ENCODE measurements at places on chromosomes 2 and 18.
A peak's percentile ranks its signal among the peaks of the same experiment; 100 is the strongest.

- no peak for DNase-seq
Measured at GRCh38 chr2:40556293-40556692, 104.4 kb upstream of the SLC8A1 start.

GRCh38 chr2:150909613-150910012 lies 352.1 kb downstream of the RBM43 start:
- DNase-seq = no peak

GRCh38 chr2:227324642-227324994 lies 433 bp upstream of the MFF start:
- DNase-seq = no peak

DNA sequence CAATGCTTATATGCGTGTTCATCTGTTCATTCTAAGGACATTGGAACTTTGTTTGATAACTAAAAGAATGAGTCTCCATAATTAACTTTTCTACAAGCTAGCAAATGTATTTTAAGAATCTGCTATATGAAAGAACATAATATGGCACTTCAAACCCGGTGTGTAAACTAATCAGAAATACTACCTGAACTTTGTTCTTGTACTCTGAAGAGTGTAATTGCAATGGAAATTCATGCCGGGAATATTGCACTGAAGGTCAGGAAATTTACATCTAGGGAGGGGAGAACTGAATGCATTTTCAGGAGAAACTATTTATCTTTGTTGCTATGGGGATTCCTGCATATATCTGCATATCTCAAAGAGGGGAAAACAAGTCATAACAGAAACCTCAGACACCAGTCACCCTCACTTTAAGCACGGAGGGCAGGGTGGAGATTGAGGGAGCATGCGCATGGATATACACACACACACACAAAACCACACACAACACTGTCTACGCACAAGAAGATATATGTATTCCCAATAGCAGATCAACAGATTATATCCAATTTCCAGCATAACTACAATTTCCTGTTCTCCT lies 76.2 kb downstream of the DTNA start:
- no peak for DNase-seq

DNA sequence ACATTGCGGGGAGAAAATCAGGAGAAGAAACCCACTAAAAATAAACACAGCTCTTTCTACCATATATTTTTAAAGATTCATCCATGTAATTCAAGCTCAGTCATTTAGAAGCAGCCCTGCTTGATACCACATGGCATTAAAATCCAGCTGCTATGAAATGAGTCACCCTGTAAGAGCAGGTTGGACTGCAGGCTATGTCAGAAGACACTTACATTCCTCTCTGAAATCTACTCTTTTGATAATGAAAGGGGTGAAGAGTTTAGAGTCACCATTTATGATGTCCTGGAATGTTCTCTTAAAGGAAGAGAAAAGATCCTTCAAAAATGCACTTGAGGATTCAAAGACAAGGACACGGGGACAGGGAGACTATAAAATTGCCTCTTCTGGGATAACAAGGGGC lies 100.6 kb upstream of the APCDD1 start:
- DNase-seq = peak; percentile 72

DNA sequence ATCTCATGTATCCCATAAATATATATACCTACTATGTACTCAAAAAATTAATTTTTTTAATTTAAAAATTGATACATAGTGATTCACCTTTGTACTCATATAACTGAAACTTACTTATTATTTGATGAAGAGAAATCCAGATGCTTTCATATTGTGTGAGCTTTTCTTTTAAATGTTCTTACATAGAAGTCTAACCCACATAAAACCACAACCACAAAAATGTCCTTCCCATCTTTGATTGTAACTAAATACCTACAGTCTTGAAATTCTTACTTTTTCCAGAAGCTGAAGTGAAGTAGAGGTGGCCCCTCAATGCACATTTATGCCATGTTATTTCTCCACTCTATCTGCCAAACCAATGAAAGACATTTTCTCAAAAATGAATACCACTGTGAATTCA lies 117.9 kb upstream of the COL5A2 start:
- peak; percentile 93 for DNase-seq

- no peak for DNase-seq
Measured at GRCh38 chr2:155377931-155378444, 679.5 kb downstream of the KCNJ3 start.

DNA sequence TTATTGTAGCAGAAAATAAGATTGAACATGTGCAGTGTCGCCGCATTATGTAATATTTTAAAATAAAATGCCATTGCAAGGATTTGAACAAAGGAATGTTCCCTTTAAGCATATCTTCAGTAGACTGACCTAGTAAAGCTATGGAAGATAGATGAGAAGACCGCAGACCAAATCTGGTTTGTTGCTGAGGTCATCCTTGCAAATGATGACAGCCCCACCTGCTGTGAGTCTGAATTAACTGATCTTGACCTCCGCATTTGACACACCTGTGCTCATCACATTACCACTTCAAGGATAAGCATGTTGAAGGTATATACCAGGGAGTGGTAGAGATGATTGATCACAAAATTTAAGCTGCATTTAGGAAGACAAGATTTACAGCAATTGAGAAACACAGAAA lies 96.2 kb downstream of the NYAP2 start:
- DNase-seq = no peak

DNA sequence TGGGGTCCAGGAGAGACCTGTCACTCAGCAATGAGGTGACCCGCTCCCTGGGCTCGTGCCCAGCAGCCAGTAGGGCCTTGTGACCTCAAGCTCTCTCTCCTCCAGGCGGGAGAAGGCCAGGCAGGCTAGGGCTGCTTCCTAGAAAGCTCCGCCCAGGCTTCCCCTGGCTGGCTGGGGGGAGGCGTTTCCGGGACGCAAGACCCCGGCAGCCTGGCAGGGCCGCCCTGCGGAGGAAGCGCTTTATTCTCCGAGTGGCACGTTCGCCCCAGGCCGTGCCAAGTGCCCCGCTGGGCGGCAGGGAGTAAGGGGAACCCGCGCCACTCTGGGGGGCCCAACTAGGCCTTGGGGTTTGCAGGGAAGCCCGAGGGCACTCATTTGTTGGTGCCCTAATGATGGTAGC lies 21.2 kb upstream of the EPAS1 start:
- no peak for DNase-seq

DNA sequence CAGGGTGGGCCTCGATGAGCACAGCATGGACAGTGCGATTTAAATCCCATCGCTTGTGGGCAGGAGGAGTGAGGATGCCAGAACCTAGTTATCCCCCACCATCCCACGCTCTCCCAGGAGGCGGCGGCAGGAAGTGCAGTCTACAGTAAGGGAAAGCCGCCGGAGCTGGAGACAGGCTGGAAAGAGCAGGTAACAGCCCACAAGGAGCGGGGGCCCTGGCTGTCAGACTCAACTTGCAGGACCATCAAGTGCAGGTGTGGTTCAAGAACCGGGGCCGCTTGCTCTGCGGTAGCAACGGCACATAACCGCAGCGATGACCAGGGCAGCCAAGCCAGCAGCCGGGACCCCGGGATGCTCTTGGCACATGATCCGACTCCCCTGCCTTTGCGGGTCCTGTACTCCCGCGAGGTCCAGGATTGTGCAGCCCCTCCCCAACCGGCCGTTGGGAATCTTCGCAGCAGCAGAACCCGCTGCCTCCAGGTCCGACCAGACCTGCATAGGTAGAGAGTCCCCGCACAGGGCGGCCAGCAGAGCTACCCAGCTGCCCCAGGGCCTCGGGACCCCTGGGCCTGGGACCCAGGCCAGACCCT lies 82.1 kb downstream of the BIN1 start:
- peak; percentile 36 for DNase-seq

- no peak for DNase-seq
Measured at GRCh38 chr2:128076461-128077106, 14.4 kb upstream of the UGGT1 start.

DNA sequence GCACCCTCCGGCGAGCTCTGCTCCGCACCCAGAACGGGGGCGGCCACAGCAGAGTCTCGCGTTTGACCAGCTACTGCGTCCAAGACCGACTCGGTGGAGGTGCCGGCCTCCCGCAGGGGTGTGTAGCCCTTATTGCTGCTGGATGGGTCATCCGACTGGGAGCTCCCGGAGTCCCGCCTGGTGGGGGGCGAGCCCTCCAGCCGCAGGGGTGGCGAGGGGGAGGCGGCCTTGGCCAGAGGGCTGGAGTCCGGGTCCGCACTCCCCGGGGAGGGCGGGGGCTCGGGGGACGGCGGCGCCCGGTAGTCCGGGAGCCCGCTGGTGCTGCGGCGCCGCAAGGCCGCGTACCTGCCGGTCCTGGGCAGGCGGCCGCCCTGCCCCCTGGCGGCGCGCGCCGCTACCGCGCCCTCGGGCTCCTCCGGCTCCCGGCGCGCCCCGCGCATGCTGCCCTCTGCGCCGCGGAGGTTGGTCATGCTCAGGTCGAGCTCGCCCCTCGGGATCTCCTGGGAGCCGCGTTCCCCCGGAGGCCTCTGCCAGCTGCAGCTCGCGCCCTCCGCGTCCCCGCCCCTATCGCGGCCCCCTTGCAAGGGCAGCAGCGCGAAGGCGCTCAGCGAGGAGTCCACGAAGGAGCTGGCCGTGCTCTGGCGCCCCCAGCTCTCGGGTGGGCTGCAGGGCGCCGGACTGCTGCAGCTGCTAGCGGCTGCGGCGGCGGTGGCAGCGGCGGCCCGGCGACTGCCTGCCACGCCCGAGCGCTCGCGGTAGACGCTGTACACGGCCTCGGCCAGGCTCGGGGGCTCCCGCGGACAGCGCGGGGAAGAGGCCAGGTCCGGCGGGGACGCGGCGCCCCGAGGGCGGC lies 4.8 kb downstream of the TMEM200C start:
- DNase-seq = no peak

GRCh38 chr2:62150597-62151305 lies 45.2 kb upstream of the B3GNT2 start:
- DNase-seq = peak; percentile 59

DNA sequence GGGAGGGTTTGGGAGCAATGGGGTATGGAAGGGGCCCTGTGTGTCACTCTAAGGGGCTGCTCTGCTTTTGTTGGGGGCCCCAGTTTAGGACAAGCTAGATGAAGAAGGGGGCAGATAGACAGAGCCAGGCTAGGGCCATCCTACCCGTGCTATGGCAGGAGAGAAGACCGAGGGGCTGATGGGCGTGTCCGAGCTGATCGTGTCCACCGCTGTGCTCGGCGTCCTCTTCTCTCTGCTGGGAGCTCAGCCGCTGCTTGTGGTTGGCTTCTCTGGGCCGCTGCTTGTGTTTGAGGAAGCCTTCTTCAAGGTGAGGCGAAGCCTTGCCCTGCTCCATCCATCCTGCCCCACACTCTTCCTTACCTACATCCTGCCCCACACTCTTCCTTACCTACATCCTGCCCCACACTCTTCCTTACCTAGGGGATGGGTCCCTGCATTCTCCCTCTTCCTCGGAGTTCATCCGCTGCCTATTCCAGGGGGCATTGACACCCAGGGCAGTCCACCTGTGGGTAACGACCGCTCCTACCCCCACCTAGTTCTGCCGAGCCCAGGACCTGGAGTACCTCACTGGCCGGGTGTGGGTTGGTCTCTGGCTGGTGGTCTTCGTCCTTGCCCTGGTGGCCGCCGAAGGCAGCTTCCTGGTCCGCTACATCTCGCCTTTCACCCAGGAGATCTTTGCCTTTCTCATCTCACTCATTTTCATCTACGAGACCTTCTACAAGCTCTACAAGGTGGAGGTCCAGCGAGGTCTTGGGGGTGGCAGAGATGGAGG lies 8.9 kb downstream of the SLC4A3 start:
- DNase-seq = no peak

GRCh38 chr2:230934231-230935129 lies 9.4 kb upstream of the GPR55 start:
- DNase-seq = no peak

- no peak for DNase-seq
Measured at GRCh38 chr18:79218605-79219190, 149.5 kb downstream of the ATP9B start.

GRCh38 chr18:49459404-49460171 lies 857 bp downstream of the DYM start:
- DNase-seq = peak; percentile 2

- DNase-seq = no peak
Measured at GRCh38 chr2:16288371-16289112, 348.2 kb downstream of the MYCN start.

DNA sequence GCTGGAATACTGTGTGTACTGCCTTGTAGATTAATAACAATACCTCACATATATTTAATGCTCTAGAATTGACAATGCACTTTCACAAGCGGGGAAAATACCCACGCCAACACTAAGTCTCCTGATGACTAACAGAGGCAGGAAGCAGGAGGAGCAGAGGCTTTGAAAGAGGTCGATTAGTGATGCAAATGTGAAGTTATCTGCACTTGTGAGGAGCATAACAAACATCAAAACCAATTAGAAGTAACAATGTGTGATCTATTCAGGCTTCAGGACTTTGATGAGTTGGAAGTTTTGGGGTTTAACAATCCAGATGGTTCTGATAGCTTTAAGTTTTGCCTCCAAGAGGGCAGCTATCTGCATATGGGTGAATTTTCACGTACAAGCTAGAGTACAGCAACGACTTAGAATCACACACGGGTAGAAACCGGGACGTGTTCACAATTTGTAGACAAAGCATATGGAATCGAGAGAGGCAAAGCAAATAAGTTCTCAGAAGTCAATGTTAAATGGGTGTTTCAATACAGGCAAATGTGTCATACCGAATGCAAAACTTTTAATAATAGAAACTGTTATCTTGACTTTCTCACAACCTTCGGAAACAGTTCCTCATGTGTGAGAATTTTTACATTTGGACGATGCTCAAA lies 114.5 kb downstream of the METTL8 start:
- peak; percentile 25 for DNase-seq

GRCh38 chr2:63819765-63820717 lies 21.7 kb upstream of the UGP2 start:
- no peak for DNase-seq

GRCh38 chr2:108315444-108315934 lies 26.8 kb downstream of the SULT1C2 start:
- DNase-seq = no peak

- no peak for DNase-seq
Measured at GRCh38 chr2:210459880-210460279, 16.7 kb downstream of the LANCL1 start.

DNA sequence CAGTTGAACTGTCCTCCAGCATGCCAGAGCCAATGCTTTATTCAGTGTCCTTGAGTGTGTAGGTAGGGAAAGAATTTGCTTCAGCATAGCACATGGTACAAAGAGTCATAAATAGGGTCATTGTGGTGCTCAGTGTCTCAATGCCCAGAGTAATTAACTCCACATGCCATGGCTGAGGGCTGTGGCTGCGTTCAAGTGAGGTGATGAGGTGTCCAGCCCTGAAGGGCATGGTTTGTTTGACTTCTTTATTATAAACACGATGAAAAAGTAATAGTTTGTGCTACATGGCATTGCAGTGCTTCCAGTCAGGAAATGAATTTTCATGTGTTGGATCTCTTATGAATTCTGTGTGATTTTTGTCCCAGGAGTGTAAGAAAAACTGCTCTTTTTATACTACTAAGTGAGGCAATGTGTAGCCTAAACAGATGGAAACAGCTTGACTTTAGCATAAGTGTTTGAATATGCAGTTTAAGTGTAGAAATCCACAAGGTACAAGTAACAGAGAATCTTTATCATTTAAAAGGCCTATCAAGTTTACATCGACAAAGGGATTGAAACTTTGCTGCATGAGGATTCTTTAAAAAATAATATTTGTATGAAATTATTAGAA lies 507.9 kb upstream of the CDH2 start:
- DNase-seq = peak; percentile 8
